ENCODE measurements at places on chromosomes 7 and 10.

GRCh38 chr10:117477961-117478670 is 64.4 kb upstream of the EMX2 start:
- DNase-seq = no peak

DNA sequence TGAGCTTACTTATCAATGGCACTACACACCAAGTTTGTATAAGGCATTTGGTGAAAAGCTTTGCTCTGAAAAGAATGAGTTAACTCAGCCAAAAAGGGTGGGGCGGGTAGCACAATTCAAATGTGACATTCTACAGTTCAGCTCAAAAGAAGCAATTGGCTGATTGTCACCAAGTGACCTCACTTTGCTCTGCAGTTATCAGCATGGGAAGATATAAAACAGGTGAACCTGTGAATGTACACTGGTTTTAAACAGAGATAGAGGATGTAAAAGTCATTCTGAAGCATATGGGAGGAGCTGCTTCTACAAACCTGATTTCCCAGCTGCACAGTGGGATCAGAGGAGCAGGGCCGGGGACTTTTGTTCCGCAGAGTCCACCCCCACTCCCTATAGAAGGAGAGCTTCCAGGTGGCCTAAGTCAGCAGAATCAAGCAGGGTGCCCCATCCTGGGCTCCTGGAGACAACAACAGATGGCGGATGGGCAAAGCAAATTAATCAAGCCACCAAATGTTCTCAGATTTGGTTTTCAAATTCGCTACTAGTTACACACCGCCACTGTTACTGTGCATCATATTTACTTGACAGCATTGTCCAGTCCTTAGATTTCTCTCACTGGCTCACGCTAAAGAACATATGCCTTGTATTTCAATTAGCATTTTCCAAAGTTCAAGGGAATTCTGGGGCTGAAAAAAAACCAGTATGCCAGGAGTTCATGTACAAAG is 27.5 kb upstream of the NPVF start:
- no peak for DNase-seq

DNA sequence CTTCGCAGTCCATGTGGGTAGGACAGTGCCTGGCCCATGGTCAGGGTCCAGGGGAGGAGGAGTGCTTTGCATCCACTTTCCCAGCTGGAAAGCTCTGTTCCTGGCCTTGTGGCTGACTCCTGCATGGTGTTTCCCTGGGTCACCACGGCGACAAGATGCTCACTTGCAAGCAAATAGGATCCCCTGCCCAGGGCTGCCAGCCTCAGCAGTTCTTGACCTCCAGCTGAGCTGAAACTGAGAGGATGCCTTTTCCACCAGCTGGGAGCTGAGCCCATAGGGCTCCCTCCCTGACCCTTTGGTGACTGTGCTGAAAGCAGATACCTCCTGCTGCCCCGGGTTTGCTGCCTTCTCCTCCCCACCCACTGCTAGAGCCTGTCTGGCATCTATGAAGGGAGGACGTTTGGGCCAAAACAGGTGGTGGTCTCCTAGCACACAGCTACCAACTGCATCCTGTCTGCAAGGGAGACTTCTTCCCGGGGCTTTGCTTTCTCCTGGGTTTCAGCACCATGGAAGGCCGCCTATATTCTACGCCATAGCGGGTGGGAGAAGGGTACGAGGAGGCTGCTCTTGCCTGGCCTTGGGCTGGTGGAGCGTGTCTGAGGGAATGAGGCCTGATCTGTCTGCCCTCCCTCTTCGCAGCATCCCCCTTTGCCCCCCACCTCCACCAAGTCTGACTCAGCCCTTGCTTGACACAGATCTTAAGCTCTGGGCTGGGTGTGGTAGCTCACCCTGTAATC is 34.4 kb downstream of the UBTD1 start:
- DNase-seq = no peak

DNA sequence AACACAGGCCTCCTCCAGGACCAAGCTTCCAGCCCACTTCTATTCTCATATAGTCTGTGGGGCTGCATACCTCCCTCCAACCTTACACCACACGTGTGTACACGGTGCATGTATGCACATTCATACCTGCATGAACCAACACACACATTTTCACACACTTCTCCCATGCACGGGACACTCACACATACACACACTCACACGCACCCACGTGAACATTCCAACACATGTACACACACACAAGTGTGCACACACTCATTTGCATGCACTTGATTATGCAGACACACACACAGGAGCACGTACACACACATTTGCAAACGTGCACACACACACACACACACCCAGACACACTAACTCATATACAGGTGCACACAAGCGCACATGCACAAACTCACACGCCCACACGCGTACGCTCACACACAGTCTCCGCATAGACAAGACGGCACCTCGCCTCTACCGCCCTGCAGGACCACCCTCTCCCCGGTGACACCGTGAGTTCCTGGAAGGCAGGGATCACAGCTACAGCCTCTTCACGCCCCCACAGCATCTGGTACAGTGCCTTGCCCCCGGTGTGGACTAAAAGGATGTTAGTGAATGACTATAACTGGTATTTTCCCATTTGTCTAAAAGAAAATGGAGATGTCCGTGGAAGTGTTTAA is 263.8 kb downstream of the PTPRN2 start:
- DNase-seq = no peak

DNA sequence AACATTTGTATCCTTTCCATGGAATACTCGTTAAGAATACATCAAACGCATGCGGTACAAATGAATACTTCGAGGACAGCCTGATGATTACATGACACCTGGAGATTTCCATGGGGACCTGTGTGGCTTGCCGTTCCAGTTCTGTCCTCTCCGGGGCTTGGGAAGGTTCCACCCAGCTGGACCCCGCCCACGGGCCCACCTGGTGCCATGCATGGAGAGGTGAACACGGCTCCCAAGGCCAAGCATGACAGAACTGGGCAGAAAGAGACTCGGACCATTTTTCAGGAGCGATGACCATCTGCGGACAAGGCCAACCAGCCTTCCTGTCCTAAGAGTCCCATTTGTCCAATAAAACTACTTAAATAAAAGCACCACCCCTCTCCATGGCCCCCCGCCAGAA is 80.1 kb downstream of the TEX36 start:
- DNase-seq = no peak

DNA sequence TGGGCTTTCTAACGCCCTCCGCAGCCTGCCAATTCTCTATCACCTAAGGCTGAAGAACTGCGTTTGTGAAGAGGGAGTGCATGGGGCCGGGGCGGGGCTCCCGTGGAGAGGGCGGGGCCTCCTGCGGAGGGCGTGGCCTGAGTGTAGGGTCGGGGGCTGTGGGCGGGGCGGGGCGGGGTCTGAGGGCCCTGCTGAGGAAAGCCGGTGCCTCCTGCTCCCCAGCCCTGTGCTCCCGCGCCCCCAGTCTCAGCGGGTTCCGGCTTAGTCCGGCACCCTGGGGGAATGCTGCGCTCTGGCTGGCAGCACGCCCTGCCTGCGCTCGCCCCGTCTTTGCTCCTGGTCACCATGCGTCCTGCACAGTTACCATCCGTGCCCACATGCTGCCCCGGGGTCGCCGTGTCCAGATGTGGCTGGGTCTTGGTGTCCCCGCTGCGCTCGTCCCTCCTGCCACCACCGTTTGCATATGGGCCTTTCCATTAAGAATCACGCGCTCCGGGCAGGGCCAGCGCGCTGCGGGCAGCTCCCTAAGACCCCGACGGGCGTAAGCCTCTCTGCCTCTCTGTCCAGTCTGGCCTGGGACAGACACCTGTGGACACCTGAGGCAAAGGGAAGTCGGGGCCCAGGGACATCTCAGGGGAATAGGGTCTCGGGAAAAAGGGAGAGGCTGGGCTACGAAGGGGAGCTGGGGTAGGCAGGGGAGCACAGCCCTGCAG is 144.0 kb upstream of the RET start:
- peak; percentile 29 for DNase-seq

DNA sequence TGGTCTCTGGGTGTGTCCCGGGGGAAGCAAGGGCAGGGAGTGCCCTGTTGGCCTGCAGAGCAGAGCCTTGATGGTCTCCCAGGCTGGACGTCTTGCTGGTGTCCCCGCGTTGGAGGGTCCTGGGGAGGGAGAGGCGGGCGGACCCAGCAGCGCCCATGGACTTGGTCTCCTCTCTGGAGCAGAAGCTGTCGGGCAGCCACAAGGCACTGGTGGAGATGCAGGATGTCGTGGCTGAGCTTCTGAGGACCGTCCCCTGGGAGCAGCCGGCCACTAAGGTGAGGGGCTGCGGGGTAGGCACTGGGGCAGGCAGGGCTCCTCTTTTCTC is 20.9 kb downstream of the TTYH3 start:
- DNase-seq = no peak

DNA sequence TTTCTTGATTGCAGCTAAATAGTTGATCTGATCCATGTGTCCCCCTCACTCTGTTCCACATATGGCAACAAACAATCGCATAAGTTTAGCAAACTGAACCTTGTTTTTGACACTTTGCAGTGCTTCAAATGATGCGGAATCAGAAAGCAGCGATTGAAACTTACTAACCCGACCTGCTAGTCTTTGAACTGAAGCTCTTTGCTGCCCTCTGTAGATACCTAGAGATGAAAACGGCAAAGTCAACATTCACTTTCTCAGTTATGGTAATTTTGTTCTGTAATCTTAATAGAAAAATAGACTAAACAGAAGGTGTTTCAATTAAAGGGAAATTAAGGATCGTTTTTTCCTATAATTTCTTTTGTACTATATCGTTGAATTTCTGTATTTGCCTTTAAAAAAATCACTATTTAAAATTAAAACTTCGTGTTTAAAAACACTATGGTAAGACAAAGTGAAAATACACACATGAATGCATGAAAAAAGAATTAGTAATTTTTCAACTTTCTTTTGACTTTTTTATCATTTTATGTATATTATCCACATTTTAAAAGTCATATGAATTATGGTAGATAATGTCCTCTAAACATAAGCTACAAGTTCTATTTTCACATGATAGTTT is 276.5 kb downstream of the MAGI2 start:
- no peak for DNase-seq

DNA sequence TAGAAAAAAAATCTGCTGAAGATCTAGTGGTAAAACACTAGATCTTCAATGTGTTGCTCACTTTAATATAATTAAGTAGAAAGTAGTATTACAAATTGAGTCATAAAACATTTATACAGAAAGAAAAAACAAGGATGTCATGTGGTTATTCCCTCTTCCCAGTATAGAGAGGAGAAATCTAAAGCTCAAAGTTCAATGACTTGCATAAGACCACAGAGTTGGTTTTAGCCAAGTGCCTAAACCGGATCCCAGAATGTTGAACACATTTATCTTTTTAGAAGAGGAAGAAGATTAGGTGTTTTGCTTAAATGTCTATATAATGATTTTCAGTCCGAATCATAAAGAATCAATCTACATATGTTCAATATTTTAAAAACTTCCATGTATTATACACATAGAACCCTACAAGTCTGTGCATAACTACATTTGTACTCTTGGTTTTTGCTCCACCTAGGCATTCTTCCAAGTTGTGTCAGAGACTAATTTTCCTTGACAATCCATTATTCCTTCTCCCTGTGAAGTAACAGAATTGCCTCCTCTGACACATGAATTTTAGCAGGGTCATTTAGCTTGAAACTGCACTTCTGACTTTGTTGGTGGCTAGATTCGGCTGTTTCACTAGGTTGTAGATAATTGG is 389.2 kb downstream of the MAGI2 start:
- no peak for DNase-seq

GRCh38 chr10:63711867-63712716 is 190.9 kb downstream of the REEP3 start:
- no peak for DNase-seq

DNA sequence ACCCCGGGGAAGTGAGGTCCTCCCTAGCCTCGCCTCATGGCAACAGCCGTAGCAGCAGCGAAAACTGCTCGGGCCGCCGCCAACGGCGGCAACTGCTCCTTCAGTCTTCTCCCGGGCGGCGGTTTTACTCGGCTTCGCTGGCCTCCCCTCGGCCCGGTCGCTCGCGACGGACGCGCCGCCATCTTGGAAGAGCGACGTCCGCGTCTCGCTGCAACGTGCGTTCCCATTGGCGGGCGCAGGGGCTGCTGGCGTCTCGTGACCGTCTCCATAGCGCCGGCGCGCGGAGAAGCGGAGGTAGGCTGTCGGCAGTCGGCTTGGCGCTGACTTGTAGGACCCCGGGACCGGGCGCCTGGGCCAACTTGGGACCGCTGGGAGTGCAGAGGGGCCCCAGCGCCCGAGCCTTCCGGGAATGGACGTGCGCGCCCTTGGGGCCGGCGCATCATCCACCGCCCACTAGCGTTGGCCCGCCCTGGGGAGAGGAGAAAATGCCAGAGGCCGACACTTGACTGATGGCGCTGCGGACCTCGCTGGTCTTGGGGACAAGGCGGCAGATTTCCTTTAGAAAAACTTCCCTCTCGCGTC is at the start of gene SNX13:
TSS of gene SNX13 (minus strand) at position 193 of the 582 bp plus-strand sequence. CDS start 199 bp downstream, outside the sequence.
- DNase-seq = peak; percentile 94
